ENCODE measurements at places on chromosomes 1 and 21.

- DNase-seq: no peak
Observed at GRCh38 chr1:34018285-34018684, 146.7 kb downstream of the CSMD2 start.

DNA sequence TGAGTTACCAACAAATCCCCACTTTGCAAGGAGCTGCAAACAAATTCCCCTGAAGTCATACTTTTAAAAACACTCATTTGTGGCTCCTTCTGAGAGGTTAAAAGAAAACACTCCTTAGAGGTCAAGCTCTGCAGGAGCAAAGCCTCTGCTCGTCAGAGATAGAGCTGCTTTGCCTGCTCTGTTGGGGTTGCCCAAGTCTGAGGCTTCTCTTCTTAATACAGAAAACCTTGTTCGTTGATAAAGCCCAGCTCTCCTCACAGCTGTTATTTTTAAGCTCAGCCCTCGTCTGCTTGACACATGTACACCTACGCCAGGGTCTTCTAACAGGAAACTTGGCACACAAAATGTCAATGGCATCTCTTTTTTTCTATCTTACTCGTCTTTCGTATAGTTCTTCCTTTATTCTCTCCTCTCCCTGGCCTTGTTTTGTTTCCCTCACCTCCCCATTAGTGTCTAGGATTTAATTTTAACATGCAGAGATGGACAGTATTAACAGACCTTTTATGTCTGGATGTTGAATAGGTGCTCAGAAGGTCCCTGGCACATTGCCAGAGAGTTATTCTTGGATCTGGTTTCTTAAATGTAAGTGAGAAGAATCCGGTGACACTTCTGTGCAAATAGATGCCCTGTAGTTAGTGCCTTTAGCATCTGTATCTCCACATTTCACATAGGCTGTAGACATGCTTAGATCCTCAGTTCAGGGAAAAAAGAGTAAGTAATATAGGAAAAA, 86.0 kb downstream of the LRRC53 start:
- no peak for DNase-seq

- no peak for DNase-seq
Observed at GRCh38 chr1:52601519-52601918, 652 bp upstream of the GPX7 start.

GRCh38 chr1:234661317-234661928, 51.4 kb upstream of the IRF2BP2 start:
- no peak for DNase-seq
